NCI-H524 treated with DMSO at 0.1 percent for 48 hours (cell line): ENCODE measurements at places on chromosomes 5 and 9.

DNA sequence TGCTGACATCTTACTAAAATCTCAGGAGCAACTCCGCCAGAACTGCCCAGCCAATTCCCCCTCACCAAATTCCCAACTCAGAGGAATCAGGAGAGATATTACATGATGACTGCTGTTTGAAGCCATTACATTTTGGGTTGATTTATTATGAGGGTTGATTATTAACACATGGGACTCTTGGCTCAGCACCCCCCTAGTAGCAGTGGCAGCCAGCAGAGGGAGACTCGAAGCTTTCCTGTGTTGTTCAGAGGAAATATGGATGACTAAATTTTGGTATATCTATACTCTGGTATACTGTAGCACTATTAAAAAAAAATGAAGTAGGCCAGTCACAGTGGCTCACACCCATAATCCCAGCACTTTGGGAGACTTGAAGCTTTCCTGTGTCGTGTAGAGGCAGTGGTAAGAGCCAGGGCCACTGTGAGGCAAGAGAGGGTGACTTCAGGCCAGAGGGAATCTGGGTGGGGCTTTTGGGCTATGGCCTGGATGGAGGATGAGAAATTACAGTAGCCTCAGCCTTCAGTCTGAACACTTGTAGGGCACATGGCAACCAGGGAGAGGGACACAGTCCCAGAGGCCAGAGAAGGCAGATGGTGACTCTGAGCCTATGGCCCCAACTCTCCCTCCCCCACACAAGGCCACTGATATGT is 111.4 kb downstream of the LHX2 start:
- no peak for DNase-seq

GRCh38 chr5:471750-472058 is 28.7 kb downstream of the EXOC3 start:
- no peak for DNase-seq

DNA sequence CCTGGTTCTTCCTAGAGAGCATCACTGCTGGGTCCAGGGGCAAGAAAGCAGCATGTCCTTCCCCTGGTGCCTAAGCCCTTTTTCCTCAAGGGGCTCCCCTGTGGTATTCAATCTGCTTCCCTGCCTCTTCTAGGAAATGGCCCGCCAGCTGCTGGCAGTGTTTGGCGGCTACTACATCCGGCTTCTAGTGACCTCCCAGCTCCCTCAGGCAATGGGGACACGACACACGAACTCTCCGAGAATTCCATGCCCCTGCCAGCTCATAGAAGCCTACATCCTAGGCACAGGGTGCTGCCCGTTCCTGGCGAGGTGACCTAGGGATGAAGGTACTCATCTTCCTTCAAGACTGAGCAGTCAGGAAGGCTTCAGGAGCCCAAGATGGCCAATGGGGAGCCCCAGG is 14.6 kb downstream of the TEX53 start:
- DNase-seq, result no peak

DNA sequence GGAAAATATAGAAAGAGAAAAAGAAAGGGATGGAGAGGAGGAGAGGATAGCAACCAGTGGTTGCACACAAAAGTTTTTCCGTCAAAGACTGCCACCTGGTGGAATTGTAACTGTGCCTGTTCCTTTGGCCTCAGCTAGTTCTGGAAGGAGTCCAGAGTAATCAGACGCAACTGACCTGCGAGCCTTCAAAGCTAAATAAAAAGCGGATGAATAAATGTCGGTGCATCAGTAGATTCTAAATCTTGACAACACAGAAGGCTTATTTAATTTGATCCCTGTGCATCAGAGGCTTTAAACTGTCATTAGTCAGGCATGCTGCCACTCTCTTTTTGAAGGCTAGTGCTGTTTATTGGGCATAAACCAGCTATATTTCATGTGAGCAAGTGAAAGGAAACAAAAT is 132.9 kb upstream of the ACO1 start:
- DNase-seq, result no peak

DNA sequence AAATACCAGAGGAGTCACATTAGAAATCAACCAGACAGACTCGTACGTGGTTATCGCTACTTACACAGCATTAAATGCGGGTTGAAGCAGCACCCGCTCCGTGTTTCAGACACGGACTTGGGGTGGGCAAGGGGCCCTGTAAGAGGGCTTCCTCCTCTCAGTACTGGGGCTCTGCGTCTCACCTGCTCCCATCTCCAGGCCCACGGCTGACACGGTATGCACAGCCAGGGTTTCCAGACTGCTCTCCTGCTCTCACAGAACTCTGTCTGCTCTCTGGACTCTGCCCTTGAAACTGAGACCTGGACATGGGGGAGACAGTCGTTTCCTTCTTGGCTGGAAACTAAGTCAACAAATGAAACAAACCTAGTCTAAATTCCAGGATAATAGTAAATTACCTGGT is 24.7 kb upstream of the RASGEF1C start:
- no peak for DNase-seq

- DNase-seq, result no peak
Observed at GRCh38 chr5:60672693-60673264, 27.2 kb downstream of the DEPDC1B start.

- no peak for DNase-seq
Observed at GRCh38 chr9:78871452-78872331, 574.8 kb downstream of the PSAT1 start.

DNA sequence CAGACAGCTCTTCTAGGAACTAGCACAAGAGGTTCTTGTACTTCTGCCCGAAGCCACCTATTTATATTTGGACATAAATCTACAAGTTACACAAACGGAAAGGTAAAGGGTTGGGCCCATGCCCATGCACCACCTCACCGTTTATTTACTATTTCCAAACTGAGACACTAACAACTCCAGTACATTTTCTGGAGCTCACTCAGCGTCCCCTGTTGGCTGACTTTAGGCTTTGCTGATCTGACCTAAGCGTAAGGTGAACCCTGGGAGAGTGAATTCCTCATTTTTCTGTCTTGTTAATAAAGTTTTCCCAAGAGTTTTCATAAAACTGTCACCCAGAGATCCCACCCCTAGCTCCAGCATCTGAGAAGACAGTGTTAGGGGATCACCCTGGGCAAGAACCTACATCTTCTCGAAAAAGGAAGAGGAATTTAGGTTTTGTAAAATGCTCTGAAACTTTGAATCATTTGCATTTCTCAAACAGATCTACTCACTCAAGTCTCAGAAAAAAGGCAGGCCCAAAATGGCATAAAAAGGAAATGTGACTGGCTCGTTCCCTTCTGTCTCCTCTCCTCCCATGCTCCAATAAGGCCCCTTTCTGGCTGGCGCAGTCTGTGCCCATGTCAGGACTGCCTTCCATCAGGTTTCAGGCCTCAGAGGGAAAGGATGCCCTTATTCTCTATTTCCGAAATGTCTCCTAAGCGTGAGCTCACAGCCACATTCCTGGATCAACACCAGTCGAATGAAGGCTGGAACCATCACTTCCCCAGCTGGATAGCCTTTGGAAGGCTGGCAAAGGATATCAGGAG is 201.3 kb downstream of the FANCC start:
- no peak for DNase-seq

DNA sequence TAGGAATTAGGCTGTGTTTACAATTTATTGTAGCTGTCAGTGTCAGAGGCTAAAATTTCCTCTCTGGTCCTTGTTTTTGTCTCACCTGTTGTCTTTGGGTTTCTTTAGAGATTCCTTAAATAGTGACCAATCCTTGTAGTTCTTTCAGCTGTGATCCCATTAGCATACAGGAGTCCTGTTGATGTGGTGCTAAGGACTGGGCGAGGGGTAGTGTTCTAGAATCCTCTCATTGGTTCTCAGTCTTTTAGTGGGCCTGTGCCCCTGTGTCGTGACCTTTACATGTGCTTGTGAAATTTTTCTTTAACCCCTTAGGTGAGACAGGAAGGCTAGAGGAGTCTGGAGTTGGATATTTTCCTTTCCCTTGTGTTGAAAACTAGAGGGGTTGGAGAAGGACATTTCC is 51.2 kb downstream of the ZNF618 start:
- no peak for DNase-seq

DNA sequence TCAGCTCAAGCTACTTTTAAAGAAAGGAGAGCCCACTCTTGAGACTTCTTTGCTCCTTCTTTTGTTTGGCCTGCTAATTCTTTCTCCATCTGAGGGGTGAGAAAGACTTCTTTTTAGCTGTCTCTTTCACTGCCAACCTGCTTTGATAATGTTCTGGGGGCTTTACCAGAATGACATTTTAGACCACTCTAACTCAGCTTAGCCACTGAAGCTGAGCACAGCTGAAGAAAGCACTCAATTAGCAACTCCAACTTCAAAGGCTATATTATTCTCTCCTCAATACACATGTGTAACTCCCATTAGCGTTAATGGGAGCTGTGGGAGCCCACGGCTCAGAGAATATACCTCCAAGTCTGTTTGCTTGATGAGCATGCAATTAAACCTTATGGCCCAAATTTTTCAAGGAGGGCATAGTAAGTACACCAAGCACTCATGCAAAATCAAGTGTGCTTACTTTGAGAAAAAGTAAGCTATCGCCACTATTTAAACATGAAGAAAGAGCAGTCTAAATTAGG is 815.4 kb upstream of the DMAC1 start:
- no peak for DNase-seq

GRCh38 chr9:104858271-104858670 is 69.7 kb downstream of the ABCA1 start:
- DNase-seq, result no peak

GRCh38 chr5:80275347-80275746 is 19.5 kb upstream of the SERINC5 start:
- DNase-seq, result no peak

DNA sequence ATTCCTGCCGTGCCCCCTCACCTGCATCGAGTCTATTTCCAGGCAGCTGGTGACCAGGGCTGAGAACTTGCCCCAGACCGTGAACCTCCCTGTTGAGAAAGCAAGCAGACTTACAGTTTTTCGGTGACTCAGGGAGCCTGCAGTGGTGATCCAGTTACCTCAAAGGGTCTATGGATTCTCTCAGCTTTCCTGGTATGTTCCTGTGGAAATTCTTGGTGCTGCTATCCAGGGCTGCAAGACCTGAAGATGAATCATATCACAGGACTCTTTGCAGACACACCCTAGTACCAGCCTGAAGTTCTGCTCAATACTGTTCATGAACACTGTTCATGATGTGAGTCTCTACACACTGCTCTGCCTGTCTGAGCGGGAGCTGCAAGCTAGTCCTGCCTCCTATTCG is 154.7 kb downstream of the WDR70 start:
- no peak for DNase-seq

- no peak for DNase-seq
Observed at GRCh38 chr9:5817862-5818261, 15.1 kb downstream of the ERMP1 start.

- no peak for DNase-seq
Observed at GRCh38 chr5:130335117-130335516, 430.9 kb downstream of the CHSY3 start.

- DNase-seq, result no peak
Observed at GRCh38 chr5:113194591-113194990, 218.0 kb downstream of the DCP2 start.

DNA sequence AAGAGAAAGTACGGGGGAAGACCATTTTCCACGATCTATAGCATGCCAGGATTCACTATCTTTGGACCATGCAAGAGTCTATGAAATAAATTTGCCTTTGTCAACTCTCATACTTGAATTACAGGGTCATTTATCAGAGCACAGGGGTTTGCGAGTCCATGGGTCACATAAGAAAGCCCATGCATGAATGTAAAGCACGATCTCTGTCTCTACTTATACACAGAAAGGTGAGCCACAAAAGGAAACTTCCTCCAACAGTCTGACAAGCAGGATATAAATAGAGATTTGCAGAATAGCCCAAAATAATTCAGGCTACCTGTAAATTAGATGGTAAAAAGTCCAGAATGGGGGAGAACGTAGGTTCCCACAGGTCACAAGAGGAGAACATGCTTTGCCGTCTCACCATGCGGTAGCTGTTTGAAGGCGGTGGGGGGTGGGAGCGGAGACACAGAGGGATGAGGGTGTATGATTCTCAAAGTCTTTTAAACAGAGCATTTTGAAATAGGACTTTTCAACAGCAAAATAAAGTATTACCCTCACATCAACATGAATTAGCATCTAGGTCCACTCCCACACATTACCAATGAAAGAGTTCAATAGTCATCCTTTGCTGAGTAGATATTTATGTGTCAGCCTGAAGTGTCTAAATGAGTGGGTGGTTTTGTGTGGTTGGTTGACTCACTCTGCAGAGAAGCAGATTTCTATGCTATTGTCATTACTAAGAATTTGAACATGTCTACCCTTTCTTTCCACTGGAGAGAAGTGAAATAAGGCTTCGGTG is 279.7 kb downstream of the EBF1 start:
- no peak for DNase-seq

- no peak for DNase-seq
Observed at GRCh38 chr5:124801551-124801950, 55.1 kb upstream of the ZNF608 start.

DNA sequence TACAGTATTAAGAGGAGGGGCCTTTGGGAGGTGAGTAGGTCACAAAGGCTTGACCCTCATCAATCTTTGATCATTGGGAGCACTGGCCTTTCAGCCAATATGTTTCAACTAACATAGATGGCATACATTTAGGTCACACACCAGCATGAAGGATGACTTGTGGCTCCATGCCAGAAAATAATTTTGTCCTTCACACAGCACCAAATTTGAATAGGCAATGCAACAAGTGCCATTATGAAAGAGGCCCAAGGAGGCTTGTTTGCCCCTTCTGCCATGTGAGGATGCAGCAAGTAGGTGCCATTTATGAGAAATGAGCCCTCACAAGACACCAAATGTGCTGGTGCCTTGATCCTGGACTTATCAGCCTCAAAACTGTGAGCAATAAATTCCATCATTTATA is 81.1 kb downstream of the JAKMIP2 start:
- DNase-seq, result no peak
